ENCODE measurements at places on chromosomes 4 and X.
A peak's percentile ranks its signal among the peaks of the same experiment; 100 is the strongest.

GRCh38 chr4:145541346-145541745, 59.7 kb downstream of the SMAD1 start:
- no peak for DNase-seq

DNA sequence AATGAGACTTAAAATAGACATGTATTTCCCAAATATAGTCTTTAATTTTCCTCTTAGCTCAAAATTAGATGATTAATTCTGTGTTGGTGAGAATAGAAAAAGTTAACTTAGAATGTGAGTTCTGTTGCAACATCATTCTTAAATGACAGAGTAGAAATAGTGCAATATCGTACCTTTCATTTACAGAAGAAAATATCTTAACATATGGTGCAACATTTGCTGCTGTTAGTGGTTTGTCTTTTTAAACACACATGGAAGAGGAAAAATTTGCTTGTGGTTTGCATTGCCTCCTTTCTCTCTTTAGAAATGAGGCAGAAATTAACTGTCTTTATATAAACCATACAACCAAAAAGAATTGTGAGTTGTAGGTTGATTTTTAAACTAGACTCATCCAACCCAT, 39.3 kb upstream of the FHDC1 start:
- DNase-seq: no peak

DNA sequence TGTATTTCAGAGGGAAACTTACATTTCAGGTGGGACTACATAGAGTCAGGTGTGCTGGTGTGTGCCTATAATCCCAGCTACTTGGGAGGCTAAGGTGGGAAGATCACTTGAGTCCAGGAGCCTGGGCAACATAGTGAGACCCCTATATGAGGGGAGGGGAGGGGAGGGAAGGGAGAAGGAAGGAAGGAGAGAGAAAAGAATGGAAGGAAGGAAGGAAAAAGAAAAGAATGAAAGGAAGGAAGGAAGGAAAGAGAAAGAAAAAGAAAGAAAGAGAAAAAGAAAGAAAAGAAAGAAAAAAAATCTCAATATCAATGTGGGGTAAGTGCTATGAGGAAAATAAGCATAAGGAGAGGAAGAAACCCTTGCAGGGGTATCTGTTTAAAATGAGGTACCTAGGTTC, 43.6 kb upstream of the RAB33B start:
- no peak for DNase-seq

DNA sequence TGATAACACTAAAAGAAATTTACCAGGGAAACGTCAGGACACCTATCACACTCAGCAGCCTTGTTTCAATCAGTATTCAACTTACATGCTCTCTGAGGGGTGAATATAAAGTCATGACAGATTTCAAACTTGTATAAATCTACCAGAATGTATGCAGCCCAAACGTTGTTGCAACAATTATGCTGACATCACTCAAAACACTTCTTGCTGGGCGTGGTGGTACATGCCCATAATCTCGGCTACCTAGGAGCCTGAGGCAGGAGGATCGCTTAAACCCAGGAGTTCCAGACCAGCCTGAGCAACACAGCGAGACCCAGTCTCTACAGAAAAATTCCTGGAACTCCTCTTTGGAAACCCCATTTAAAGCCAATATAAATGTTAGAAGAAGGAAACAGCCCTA, 266.6 kb upstream of the GPC4 start:
- no peak for DNase-seq

GRCh38 chr4:78661086-78661690, 109.6 kb downstream of the ANXA3 start:
- DNase-seq: no peak

- DNase-seq: no peak
Measured at GRCh38 chrX:18441780-18442367, 16.5 kb downstream of the CDKL5 start.

- DNase-seq: no peak
Measured at GRCh38 chr4:153722036-153722435, 37.8 kb downstream of the RNF175 start.

DNA sequence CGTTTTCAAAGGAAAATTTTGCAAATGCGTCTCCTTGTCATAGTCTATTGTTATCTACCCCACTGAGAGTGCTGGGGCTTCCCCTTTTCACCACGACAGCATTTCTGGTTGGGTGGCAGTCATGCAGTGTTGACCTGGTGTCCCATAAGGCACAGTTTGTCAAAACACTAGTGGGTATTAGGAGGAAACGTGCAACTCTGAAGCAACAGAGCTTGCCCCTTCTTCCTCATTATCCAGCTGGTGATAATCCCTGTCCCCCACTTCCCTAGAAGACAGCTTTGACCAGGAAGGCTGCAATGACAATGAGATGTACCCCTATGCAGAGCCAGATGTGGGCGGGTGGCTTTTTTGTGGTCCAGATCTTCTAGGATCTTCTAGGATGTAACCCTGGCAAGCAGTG, 1.8 kb downstream of the TBC1D1 start:
- DNase-seq: peak; percentile 19

DNA sequence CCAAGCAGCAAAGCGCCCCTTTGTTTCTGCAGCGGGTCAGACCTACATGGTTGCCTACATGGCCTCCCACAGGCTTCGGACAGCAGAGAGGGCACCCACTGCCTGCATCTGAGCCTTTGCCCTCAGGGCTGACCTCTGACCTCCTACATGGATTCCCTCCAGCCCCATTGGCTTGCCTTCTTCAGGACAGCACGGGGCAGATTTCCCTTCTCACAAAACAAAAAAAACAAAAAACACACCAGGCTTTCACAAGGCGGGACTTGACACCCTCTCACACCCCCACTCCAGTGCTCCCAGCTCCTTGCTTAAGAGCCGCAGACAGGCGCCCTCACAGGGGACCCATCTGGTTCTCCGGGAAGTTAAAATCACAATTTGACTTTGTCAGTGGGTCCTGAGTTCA, 32.9 kb downstream of the ZFYVE28 start:
- DNase-seq: no peak

DNA sequence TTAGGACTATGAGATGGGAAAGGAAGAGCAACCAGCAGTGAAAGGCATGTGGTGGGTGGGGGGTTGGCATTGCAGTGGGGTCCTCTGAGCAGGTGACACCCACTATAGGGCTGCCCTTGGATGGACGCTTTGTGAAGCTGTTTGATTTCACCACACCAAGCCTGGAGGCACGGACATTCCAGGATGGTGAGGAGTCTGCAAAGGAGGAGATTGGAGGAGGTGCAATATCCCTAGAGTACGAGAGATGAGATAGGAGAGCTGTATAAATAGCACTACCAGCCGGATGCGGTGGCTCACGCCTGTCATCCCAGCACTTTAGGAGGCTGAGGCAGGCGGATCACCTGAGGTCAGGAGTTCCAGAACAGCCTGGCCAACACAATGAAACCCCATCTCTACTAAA, 42.3 kb downstream of the SHOX start:
- no peak for DNase-seq

GRCh38 chrX:153539171-153539978, 21.9 kb downstream of the ATP2B3 start:
- DNase-seq: peak; percentile 36

DNA sequence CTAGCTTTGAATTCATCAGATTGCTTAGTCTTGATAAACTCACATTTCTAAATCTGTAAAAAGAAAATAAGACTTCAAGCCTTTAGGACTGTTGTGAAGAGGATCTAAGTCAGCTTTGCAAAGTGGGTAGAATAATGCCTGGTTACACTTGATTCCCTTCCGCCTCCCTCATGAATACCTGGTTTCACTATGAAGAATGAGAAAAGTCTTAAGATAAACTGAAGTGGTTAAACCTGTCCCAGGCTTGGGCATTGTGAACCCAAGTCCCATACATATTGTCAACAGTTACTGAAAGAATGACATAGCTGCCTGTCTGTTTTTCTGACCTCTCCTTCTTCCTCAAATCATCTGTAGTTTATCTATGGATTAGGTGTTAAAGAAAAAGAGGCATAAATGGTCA, 16.7 kb upstream of the GBA3 start:
- DNase-seq: no peak

Data from T-helper 1 cell (primary cell).